ENCODE measurements at places on chromosomes 5 and 9.

- DNase-seq, result no peak
These were observed 30.5 kb downstream of the TRIO start for GRCh38 chr5:14173377-14174229.

- DNase-seq, result no peak
These were observed 11.2 kb downstream of the ROPN1L start for GRCh38 chr5:10452768-10453331.

DNA sequence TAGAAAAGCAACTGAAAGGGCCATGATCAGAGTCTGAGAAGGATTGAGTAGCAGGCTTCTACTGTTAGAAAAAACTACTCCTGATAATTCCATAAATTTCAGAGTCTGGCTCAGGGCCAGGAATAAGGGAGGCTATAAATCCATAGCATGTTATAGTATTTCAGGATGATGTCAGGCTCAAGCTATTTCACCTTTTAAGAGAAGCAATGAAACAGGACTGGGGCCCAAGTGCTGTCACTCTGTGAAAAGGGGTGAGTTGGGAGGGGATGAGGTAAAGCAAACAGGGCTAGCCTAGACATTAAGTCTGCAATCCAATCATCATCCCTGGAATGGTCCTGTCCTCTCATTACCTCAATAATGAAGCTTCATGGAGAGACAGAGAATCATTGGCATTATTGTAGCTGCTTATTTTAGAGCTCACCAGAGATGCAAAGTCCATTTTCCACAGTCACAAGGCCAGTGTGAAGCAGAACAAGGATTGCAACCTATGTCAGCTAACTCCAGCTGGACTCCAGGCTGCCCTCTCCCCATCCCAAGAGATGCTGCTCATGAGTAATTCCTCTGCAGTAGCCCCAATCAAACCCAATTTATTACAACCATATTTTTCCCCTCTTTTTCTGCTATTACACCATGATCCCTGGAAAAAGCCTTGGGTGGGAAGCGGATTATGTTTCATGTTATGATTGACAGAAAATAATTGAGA is 56.0 kb downstream of the PAPPA start:
- no peak for DNase-seq

DNA sequence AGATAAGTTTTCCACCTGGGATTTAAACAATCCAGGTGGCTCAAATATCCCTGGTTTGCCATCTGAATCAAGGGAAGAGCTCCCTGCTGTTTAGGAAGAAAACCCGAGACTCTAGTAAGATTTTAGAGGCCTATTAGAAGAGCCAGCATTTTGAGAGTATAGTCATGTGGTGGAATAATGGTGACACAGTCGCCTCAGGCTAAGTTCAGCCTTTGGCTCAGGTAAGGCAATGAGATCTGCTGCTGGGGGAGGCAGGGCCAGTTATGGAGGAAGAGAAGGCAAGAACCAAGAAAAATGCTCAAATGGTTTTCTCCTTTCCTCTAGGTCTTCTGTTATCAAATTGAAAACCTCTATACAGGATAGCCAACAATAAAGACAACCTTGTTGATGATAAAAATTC is 16.2 kb downstream of the RAD1 start:
- no peak for DNase-seq

DNA sequence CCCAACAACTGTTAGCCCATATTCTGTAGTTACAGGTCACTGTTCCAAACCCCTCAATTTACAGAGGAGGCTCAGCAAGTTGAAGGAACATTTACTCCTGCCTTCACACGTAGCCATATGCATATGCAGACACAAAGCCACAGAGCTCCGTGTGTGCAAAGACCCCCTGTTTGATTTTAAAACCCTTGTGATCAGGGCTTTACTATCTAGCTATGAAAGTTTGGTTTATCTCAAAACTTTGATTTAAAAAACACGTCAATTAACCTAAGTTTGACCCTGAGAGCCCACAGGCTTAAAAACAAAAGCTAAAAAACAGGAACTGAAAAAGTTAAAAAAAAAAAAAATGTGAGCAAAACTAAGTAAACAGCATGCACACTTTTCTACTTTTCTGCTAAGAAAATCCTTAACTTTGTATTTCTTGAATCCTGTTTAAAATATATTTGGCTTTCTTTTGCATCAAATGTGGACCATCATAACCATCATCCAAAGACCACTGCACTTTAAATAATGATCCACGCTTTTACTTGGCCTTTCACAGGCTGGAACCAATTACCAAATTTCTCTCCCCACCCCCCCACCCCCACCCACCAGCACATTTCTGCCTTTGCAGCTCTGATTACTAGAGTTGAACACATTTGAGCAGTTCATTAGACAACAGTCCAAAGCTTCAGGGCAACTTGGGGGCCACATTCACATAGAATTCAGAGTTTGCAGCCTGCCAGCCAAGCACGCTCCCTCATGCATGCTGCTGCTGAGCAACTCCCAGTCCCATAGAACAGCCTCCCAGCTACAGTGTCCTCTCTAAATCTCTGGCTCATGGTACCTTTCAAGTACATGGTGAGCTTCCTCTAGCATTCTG is 128.8 kb upstream of the MAP3K1 start:
- no peak for DNase-seq

Measured in NCI-H187 (cell line).